ENCODE measurements at places on chromosomes 12 and 14. TPM values are rescaled to one million over a fixed set of nuclear protein-coding genes. Genes with fewer than 3 reads are reported as not detected.

DNA sequence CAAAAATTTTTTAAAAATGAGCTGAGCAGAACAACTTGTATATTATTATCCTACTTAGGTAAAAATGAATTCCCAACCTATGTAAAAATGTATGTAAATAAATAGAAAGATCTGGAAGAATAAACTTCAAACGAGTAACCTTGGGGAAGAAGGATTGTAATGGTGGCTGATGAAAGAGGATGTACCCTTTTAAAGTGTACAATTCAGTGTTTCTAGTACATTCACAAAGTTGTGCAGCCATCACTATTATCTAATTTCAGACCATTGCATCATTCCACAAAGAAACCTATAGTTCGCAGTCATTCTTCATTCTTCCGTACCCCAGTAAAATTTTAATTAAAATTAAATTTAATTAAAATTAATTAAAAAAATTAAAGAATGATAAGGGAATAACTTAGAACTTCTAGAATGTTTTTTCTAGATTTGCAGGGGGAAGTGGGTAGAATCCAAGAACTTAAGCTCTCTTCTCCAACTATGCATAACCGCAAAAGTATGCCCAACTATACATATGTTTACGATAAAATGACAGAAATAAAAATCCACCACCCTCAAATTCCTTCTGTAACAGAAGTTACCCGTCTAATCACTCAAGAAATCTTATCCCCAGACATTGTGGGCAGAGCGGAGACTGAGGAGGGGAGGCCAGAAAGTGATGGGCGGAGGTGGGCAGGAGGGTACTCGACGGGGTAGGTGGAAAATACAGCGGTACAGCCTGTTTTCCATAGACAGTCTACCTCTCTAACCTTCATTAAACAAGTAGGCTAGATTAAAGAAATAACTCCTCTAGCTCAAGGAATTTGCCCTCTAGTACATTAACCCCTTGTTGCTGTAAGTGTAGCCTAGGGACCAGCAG, 921 bp downstream of the DEPDC4 start:
- no peak for DNase-seq

GRCh38 chr12:82805812-82806497, 119.2 kb downstream of the TMTC2 start:
- DNase-seq, result no peak

Gene NTF3
- total RNA-seq, result 7.4 TPM

GRCh38 chr12:113113397-113113796, 22.2 kb downstream of the RASAL1 start:
- no peak for DNase-seq

DNA sequence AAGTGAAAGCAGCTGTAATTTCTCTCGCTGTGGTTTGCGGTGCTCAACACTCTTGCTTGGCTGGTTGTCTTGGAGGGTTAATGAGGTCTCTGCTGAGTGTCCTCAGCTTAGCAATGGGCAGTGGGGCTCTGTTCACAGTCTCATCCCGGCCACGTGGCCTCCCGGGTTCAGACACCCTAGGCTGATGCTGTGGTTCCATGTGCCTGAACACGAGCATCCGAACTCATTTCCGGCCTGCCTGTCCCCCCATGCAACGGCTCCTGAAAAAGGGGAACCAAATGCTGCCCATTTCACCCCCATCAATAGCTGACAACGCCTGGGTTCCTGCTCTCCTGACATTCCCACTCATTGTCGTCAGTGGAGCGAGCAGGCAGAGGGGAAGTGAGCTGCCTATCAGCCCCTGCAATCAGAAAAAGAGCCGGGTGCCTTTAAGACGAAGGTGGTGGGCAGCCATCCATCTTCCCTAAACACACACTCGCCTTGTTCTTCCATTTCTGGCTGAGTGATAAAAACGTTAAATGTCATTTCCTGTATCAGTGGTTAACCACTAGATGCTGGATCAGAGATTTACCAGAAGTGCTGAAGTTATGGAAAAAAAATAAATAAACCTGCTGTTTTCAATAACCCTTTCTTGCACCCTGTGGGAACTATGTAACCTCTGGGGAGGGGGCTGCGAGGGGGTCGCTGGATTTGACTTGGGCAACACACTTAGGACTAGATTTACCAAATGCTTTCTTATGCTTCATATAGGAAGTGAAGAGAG, 60.3 kb upstream of the BCL2L14 start:
- DNase-seq, result peak; percentile 75

DNA sequence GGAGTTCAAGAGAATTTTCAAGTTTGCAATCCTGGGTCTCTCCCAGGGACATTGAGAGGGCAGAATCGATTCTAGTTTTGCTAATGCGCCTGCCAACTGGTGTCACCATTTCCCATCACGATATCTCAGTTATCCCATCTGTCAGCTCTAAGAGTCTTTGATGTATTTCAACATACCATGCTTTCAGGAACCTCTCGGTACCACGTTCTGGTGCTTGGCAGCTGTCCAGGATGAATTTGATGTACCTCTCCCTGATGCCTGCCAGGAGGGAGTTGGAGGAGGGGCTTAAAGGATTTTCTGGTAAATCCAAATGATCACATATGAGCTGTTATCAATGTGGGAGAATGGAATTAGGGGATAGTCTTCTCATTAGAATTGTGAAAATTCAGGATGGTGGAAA, 332.5 kb downstream of the RGS6 start:
- no peak for DNase-seq

Gene KRT3
- not detected for total RNA-seq
